Stimulated activated CD4-positive, alpha-beta T cell treated with anti-CD3 and anti-CD28 coated beads, Interleukin-1b, Interleukin-23, amount 100 ng/mL, for 24 hours (primary cell): ENCODE measurements at places on chromosomes 4 and X.

DNA sequence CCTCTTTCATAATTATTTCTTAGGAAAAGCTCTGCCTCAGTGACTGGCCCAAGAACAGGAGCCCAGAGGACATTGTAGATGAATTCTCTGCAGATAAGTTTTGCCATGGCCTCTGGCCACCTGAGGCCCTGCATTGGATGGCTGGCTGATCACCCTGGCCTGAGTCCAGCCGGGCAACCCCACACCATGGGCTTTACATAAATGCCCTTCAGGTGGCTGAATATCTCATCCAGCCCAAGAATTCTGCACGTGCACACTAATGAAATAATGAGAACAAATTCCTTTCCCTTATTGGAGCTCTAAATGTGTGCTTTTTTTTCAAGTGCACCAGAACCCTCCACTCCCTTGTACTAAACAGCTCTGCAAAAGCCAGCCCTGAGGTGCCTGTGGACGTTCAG, 65.7 kb downstream of the IRF2 start:
- no peak for DNase-seq

DNA sequence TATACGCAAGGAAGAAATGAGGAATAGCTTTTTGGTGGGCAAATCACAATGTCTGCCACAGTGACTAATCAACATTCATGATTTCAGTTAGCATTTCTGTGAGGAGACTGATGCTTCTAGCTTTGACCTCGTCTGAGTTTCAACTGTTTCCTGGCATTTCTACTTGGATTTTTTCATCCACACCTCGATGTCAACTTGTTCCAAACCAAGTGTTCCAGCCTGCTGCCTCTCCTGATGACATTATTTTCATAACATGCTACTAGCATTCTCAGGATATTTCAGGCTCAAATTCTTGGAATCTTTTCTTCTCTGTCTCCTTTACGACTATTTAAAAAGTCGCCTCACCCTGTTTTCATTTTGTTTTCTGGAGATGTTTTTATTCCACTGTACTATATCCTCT, 90.3 kb upstream of the TEX13D start:
- DNase-seq, result no peak

DNA sequence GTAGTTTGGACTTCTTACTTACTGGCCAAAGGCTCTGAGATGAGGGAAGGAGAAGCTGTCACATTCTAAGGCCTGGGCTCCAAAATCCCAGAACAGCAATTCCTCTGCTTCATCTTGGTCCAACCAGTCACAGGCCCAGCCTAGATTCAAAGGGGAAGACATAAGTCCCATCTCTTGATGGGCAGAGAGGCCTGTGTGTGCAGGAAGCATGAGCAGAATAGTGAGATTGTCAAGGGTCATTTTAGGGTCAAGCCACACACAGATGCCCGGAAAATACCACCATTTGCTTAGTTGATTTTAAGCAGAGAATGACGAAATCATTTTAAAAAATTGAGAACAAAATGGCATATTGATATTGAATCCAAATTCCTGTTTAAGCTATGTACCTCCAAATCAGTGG, 580.9 kb upstream of the ZFP42 start:
- no peak for DNase-seq

DNA sequence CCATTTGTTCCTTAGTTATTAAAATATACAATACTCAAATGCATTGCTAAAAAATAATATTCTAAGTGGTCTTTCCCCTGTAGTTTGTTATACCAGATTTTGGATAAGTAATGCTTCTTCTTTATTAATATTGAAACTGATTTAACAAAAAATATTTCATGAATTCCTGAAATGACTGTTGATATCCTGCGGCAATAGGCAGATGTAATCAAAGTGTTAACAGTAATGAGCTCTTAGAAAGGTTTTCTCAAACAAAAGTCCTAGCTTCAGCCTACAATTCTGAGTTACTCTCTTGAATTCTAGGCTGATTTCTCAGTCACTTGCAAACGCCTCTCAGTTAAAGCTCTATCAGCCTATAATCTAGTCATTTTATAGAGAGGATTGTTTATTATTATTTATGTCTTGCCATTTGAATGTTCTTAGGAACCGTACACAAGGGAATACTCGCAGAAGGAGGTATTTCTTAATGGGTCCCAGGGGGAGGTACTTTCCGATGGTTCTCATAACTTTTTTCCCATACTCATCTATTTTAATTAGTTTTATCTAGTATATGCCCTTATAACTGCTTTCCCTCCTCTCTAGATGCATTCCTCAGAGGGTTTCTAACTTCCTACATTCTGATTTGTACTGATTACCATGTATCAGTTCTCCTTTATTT, 96.8 kb downstream of the FNIP2 start:
- DNase-seq, result no peak

GRCh38 chrX:8841911-8842310, 40.7 kb upstream of the FAM9A start:
- DNase-seq, result no peak

DNA sequence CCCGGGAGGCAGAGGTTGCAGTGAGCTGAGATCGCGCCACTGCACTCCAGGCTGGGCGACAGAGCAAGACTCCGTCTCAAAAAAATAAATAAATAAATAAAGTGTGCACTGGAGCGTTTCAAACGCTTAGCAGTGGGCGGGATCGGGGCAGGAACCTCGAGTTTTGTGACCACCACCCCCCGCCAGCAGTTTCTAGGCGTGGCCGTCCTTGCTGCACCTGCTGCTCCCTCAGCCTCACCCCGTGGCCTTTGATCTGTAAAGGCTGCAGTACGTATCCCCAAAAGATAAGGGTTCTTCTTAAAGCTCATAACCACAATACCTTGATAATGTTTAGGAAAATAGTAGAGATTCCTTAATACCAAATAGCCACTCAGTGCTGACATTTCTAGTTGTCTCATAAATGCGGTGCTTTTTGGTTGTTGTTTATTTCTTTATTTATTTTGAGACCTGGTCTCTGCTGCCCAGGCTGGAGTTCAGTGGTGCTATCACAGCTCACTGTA, 33.2 kb downstream of the PCGF3 start:
- DNase-seq, result no peak

DNA sequence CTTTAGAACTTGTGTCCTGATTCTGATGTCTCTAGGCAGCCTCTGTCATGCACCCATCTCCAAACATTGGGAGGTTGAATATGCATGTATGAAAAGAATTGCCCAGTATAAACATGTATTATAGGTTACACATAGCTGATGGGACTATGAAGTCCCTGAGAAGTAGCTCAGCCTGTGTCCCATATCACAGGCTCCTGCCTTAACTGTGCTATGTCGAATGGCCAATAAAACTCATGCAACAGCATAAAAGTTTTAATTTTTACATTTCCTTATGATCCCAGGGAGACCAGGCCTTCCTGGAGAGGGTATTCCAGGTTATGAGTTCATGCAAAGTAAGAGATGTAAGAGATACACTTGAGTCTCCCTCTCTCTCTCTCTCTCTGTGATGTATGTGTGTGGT, 217.4 kb downstream of the SHROOM3 start:
- no peak for DNase-seq

GRCh38 chr4:26032142-26032541, 118.1 kb downstream of the SMIM20 start:
- DNase-seq, result no peak

DNA sequence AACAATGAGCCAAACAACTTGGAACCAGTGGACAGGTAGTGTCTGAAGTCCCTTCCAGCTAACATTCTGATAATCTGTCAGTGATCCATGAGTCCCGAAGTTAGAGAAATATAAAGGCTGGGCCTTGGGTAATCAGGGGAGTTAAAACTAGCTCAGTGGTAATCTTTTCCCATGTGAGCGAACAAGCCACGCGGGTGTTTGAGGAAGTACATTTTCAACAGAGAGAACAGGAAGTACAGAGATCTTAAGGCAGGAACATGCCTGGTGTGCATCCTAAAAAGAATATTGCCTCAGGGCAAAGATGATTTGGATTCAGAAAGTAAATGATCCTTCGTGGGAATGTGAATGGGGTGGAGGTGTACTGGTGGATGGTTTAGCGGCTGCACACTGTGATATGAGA, 42.9 kb downstream of the FNIP2 start:
- no peak for DNase-seq

- DNase-seq, result no peak
These were observed 46.4 kb upstream of the VEGFD start for GRCh38 chrX:15430584-15430983.

- no peak for DNase-seq
These were observed 17.0 kb downstream of the DYNLT3 start for GRCh38 chrX:37830371-37830770.

GRCh38 chrX:73922856-73923455, 360.0 kb downstream of the CHIC1 start:
- DNase-seq, result no peak

DNA sequence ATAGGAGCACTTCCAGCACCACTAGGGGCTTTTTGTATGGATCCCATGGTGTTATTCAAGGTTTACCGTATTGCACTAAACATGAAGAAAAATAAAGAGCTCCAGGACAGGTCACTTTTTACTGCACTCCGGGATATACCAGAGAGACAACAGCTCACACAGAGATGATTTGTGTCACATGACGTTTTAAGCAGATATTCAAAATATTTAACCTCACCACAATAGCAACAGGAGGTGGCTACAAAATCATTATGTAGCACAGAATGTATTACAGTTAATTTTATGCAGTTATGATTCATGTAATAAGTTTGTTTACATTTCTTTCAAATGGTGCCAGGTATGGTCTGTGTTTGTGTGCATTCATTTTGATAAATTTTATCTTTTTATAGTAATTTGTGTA, 100.6 kb downstream of the LUZP4 start:
- no peak for DNase-seq

DNA sequence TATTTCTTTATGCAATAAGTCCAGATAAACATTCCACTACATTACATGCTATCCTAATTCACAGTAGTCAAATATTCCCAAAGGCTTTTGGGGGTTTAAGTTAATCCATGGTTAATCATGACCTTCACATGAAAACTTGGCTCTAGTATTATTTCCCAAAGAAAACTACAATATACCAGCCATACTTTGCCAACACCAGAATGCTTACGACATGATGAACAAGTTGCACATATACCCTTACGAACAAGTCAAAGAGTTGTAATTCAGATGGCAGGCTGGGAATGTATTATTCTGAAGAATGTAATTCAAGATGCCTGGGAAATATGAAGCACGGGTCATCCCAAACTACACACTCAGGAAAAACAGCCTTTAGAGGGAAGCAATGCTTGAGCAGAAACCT, 499.6 kb downstream of the PPARGC1A start:
- DNase-seq, result no peak

DNA sequence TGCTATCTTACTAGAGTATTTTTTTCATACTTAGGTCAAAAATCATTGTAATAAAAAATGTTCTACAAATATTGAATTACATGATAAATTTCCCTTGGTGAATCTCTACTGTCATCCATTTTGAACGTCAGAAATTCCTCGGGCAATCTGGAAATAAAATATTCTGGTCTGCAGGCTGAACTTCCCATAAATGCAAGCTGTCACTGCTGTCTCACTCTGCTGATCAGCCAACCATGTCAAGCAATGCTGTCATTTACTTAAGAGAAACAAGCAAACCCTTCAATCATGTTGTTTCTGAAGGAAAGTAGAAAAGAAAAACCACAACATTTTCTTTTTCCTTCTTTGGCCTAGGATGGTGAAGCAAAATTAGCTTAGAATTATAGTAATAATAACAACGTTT, 514.2 kb upstream of the GALNT7 start:
- no peak for DNase-seq

DNA sequence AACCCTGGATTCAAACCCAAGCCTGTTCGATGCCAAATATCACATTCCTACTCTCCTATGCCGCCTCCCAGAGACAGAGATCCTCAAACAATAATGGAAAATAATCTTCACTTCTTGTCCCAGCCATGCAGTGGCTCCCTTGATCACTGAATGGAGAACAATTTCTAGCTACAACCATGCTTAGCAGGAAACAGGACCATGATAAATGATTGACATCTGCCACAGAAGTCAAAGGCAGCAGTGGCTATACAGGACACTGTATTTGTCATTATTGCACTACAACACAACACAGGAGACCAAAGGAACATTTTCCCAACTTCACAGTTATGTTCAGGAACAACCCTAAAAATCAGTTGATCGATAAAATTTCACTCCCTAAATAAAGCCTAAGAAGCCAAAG, 243.3 kb upstream of the SLC7A11 start:
- DNase-seq, result no peak
